NCI-H460 (cell line): ENCODE measurements at places on chromosomes 5 and 9. TPM values are rescaled to one million over a fixed set of nuclear protein-coding genes. Genes with fewer than 3 reads are reported as not detected.

Gene DIMT1
- total RNA-seq: 63.6 and 69.4 TPM in 2 replicates

Gene NDUFAF2
- 95.5 and 105 TPM in 2 replicates for total RNA-seq

DNA sequence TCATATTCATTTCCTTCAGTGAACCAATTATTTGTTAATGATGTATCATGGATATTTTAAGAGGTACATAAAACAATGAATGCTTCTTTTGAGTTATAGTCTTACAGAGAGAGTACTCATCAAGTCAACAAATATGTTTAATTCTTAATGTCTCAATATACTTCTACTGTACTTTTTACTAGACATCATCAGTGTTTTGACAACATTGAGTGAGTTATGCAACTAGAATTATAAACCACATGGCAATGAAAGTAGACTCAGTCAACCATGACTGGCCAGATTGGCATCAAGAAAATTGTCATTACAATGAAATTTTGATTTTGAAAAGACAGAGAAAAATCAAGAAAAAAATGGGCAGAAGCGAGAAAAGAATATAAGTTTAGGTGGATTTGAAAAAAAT is 1248.1 kb upstream of the CDH18 start:
- no peak for DNase-seq

DNA sequence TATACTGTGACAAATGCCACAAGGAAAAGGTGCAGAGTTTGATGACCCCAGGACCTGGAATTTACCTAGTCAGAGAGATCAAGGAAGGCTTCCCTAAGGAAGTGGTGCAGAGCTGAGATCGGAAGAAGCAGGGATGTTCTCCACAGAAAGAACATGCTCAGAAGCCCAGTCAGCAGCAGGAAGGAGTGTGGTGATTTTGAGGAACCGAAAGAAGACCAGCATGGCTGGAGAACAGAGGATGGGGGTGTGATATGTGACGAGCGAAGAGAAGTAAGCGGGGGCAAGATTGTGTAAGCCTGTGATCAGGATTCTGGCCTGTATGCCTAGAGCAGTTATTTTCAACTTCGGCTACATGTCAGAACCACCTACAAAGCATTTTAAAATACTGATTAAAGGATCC is 18.7 kb upstream of the PIK3R1 start:
- DNase-seq: no peak

DNA sequence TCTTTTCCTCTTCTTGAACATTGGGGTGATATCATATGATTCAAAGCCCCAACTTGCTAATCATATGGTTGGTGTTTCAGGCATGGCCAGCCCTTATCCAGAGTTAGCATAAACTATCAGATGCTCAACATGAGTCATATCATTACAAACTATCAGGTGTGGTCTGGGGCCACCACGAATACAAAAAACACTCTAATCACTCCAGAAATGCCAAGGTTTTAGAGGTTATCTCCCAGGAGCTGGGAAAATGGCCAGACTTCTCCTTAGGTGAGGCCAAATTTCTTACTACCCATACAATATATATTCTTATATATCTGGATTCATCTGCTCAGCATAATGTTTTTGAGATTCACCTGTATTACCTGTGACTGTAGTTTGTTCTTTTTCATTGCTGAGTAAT is 210.5 kb downstream of the CCDC171 start:
- no peak for DNase-seq

- DNase-seq: no peak
Observed at GRCh38 chr9:109802491-109802890, 22.5 kb downstream of the PALM2AKAP2 start.

DNA sequence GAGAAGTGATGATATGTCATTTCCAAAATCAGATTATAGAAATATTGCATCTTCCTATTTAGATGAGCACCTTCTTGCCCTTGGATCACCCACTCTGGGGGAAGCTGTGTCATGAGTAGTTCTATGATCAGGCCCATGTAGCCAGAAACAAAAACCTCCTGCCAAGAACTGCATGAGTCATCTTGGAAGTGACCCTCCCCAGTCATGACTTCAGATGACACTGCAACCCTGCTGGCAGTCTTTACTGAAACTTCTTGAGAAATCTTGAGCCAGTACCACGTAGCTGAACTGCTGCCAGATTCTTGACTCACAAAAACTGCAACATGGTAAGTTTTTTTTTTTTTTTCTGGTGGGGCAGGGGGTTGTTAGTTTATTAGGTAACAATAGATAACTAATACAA is 439.6 kb upstream of the PTGER4 start:
- DNase-seq: no peak

DNA sequence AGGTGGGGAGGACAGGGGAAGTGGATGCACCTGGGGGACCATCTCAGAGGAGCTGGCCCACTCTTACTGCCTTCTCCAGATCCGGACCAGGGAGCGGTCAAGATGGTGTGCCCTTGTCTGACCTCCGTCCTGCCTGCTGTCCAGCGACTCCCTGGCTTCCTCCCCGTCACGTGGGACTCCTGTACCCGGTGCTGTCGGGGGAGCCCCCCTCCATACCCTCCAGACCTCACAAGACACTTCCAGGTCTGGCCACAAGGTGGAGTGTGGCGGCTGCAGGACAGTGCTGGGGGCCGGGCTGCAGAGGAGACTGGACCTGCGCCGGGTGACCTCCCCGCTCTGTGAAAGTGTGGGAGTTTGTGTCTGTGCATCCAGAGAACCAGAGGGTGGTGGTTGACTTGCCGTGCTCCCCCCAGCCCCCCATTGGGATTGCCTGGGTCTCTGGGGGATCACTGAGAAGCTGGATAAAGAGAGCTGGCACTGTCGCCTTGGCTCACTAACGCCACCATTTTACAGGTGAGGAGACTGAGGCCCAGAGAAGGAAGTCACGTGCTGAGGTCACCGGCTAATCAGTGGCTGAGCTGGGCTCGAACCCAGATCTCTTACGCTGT is 1.9 kb upstream of the CRB2 start:
- peak; percentile 54 for DNase-seq

GRCh38 chr9:130237763-130238524 is 27.6 kb upstream of the HMCN2 start:
- no peak for DNase-seq

Gene PCDHGA9
- total RNA-seq: 0.92 and 1.6 TPM in 2 replicates

Gene FGF1
- not detected in 2 replicates for total RNA-seq

- no peak for DNase-seq
Observed at GRCh38 chr9:70486127-70486526, 71.7 kb upstream of the KLF9 start.

DNA sequence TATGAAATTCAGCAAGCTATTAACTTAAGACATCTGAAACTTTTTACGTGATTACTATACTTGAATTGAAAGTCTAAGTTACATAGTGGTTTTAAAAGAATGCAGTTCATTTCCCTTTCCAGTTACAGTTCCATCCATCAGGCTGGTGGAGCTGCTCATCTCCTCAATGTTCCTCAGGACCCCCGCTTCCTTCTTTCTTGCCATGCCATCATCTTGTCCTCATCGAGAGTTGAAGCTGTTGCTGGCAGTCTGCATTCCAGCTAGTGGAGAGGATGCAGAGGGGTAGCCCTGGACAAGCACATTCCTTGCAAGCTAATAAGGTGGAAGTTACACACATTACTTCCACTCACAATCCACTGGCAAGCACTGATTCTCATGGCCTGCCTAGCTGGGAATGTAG is 8.8 kb upstream of the RNF183 start:
- no peak for DNase-seq

Gene SPINK4
- total RNA-seq: not detected in 2 replicates

DNA sequence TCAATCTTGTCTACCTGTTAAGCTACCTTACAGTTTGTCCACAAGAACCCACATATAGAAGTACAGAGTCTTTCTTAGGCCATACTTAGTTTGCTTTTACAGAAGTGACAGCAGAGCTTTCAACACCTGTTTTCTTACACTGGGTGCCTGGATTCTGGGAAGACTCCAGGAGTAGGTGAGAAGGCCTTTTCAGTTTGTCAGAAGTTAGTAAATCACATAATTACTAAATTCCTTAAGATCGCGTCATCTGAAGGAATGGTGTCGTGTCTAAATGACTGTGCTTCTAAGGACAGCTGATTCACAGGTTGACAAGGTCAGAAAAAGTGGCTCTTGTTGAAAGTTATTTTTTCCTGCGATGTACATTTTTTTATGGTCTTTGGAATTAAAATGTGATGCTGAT is 97.0 kb upstream of the FAM120A start:
- peak; percentile 63 for DNase-seq

Gene LRRC70
- total RNA-seq: 0.54 and 0.75 TPM in 2 replicates

Gene DND1
- total RNA-seq: 0.75 and 0.77 TPM in 2 replicates

GRCh38 chr9:95574866-95575553 is 58.2 kb upstream of the PTCH1 start:
- no peak for DNase-seq

DNA sequence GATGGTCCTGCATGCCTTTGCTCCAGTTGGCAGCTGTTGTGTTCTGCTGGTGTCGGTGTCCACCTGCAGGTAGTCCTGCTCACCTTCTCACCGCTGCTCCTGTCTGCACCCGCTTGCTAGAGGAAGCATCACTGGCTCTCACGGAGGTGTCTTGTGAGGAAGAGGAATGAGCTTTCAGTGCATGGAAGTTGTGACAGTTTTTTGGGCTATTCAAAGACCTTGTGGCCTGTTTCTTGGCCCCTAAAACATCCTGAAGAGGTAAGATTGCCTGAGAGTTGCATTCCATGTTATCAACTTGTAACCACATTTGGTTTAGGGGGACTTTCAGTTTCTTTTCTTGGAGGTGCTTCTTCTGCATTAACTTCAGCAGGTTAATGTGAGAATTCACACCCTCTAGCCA is 85.6 kb downstream of the MACROH2A1 start:
- DNase-seq: no peak

Gene KLF4
- 95.9 and 100 TPM in 2 replicates for total RNA-seq

GRCh38 chr5:83800201-83800600 is 79.5 kb upstream of the HAPLN1 start:
- no peak for DNase-seq

Gene COL27A1
- 1.2 and 2.8 TPM in 2 replicates for total RNA-seq

- DNase-seq: no peak
Observed at GRCh38 chr9:117374076-117374725, 40.7 kb downstream of the ASTN2 start.

GRCh38 chr5:170644501-170644900 is 139.0 kb upstream of the GABRP start:
- DNase-seq: no peak

Gene LRRTM2
- 0.07 TPM in 1 of 2 replicates, not detected in the other for total RNA-seq

GRCh38 chr9:121505903-121506735 is 6.5 kb upstream of the GGTA1 start:
- DNase-seq: no peak

Gene CCDC152
- 0.12 TPM in 1 of 2 replicates, not detected in the other for total RNA-seq

Gene DMRTA1
- 1.3 and 1.4 TPM in 2 replicates for total RNA-seq

DNA sequence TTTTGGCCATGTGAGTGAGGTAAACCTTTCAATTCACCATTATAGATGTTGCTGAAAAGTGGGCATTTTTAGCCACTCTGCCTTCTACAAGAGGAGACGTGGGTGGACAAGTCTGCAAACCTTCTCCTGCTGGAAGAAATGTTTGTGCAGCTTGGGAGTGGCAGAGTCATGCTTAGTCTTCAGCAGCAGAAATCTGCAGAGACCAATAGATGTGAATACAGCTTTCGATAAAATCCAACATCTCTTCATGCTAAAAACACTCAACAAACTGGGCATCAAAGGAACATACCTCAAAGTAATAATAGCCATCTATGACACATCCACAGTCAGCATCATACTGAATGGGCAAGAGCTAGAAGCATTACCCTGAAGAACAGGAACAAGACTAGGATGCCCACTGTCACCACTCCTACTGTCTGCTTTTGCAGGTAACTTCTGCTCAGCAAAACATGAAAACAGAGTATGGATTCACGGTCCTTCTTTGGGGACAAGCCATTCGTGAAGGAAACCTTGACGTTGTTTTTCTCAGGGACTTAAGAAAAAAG is 91.3 kb downstream of the RALGPS1 start:
- DNase-seq: no peak

DNA sequence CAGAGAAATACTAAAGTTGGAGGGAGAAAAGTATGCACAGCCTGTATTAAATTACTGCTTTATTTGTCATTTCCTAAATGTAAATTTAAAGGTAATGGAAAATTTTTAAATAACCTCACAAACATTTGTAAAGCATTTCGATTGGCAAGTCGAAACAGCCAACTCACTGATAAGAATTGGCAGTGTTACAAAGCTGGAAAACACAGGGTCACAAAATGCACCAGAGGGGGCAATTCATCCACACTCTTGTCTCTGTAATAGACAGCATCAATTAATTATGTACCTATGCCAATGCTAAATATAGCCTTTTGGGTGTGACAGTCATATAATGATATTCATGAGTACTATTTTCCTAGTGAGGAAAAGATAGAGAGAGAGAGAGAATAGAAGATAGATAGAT is 140.6 kb upstream of the PRLR start:
- no peak for DNase-seq

- no peak for DNase-seq
Observed at GRCh38 chr9:86061972-86062739, 37.2 kb downstream of the GOLM1 start.

DNA sequence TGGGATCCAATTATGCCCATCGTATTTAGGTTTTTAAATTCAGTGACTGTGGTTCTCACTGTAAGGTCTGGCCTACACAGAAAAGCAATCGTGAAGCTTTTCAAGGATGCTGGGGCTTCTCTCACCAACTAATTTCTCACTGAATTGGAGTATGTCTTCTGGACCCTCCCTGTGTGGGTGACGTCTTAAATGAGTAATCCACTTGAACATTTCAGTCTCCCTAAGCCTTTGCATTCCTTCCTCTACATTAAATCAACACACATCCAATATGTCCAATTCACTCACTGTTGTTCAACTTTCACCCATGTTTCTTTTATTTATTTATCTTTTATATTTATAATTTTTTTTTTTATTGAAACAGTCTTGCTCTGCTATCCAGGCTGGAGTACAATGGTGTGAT is 12.5 kb upstream of the BTF3 start:
- DNase-seq: no peak

DNA sequence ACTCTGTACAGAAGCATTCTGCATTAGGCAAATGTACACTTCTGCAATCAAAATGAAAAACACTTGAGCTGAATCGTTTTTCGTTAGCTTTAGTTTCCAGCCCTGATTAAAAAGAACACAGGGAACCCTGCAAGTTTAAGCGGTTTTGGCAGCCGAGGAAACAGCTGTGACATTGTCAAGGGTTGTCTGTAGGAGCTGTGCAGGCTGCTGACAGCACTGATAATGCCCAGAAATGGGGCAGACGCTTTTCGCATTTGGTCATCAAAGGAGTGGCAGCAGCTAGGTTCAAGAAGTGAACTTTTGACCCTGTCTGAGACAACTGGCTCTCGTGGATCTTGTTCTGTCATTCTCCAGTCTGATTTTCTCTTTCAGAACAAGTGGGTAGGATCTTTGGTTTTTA is 165.6 kb upstream of the CCDC152 start:
- no peak for DNase-seq

Gene CTNND2
- total RNA-seq: 10.6 and 11.4 TPM in 2 replicates
